ENCODE measurements at places on chromosomes 2 and 18.

- no peak for DNase-seq
Observed at GRCh38 chr18:13258921-13259320, 40.4 kb downstream of the LDLRAD4 start.

DNA sequence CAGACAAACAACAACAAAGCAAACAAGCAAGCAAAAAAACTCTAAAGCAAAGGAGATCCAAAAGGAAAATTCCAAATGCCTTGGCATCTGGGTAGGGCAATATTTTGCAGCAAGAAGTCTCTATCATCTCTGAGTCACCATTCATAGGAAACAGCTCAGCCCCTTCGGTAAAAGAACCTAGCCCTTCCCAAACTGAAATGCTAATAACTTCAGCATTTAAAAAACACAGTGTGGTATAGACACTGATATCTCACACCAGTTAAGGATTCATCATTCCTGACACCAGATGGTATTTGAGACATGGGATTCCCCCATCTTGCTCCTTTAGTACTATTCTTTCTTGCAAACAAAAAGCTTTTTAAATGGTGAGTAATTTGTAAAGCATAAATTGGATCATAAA is 491.8 kb downstream of the TXNL1 start:
- DNase-seq: no peak

DNA sequence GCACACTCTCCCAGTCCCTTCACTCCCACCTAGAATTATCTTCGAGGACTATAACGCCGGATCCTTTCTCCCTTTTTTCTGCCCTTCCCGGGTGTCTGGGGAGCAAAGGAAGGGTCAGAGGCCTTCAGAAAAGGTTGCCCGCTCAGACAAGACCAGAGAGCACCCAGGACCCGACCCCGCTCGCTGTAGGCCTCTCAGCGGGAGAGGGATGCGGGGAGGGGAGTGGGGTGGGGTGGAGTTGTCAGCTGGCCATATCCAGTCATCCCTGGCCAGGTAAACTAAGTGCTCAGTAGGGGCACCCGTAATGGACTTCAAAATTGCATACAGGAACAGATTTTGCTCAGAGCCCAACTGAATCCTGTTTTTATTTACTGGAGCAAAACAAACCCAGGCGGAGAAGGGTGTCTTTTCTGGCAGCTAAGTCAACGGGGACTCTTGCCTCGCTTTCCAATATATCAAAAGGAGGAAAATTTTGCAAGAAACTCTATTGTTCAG is 65.0 kb downstream of the NOL4 start:
- no peak for DNase-seq

GRCh38 chr2:201974171-201975100 is 59.2 kb upstream of the FZD7 start:
- DNase-seq: no peak

DNA sequence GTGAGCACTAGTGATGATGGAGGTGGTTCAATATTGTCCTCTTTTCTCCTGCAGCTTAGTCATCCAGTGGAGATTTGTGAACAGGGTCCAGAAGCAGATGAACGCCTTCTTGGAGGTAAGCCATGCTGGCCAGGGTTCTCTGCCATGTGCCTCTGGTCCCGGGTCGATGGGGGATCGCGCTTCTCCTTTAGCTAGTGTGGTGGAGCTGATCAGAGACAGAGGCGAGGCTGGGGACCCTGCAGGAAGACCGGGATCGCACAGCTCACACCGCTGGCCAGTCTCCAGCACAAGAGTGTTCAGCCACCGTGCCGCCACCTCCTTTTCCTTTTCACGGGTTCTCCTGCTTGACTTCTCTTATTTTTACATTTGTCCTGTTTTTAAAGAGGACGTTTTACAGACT is 243.4 kb downstream of the ALPK2 start:
- DNase-seq: no peak

All from stimulated activated CD4-positive, alpha-beta T cell treated with anti-CD3 and anti-CD28 coated beads, TNF-alpha, amount 100 ng/mL, for 24 hours (primary cell).